Kidney (tissue), 22 donors: ENCODE measurements at places on chromosomes 16 and 17. TPM values are rescaled to one million over a fixed set of nuclear protein-coding genes. Genes with fewer than 3 reads are reported as not detected.

SLC47A2 gene
- total RNA-seq: 46.3 TPM

CORO6 gene
- total RNA-seq: 5.9 TPM

PRCD gene
- 2.2 TPM for total RNA-seq

MMP28 gene
- total RNA-seq: 4.5 TPM

GLP2R gene
- not detected for total RNA-seq

ZNF768 gene
- 36.2 TPM for total RNA-seq

TNFSF13 gene
- 99.2 TPM for total RNA-seq

KIF2B gene
- not detected for total RNA-seq

PPM1E gene
- total RNA-seq: 0.82 TPM

CCL16 gene
- 0.79 TPM for total RNA-seq

KRTAP4-6 gene
- total RNA-seq: not detected

CD300LG gene
- total RNA-seq: 1.2 TPM

TBX21 gene
- 1.9 TPM for total RNA-seq

MEFV gene
- 4.1 TPM for total RNA-seq

KRT33B gene
- total RNA-seq: not detected

KRT28 gene
- not detected for total RNA-seq

SLC5A2 gene
- 4.8 TPM for total RNA-seq

TPSAB1 gene
- 156 TPM for total RNA-seq

C16orf89 gene
- total RNA-seq: 5.4 TPM

NPIPB2 gene
- total RNA-seq: 12.4 TPM

OTOP3 gene
- total RNA-seq: not detected

GCGR gene
- 9.3 TPM for total RNA-seq

C16orf46 gene
- total RNA-seq: 1.7 TPM

ACE gene
- total RNA-seq: 4.3 TPM

KRT16 gene
- 3.1 TPM for total RNA-seq

PNMT gene
- total RNA-seq: 8.2 TPM

APOH gene
- total RNA-seq: not detected

HSD17B1 gene
- total RNA-seq: 0.31 TPM

PRAC1 gene
- not detected for total RNA-seq

SLC16A6 gene
- 3.6 TPM for total RNA-seq

SP6 gene
- total RNA-seq: 2.0 TPM

SYCE1L gene
- total RNA-seq: 9.7 TPM

CHST5 gene
- 0.13 TPM for total RNA-seq

UNC119 gene
- 19.0 TPM for total RNA-seq

ERCC4 gene
- 10.5 TPM for total RNA-seq

DNAH17 gene
- 0.09 TPM for total RNA-seq

PRSS21 gene
- total RNA-seq: 0.54 TPM

HOXB3 gene
- 99.0 TPM for total RNA-seq

P4HB gene
- total RNA-seq: 482 TPM
